HFF-Myc (cell line): ENCODE measurements at places on chromosomes 5 and 9.

DNA sequence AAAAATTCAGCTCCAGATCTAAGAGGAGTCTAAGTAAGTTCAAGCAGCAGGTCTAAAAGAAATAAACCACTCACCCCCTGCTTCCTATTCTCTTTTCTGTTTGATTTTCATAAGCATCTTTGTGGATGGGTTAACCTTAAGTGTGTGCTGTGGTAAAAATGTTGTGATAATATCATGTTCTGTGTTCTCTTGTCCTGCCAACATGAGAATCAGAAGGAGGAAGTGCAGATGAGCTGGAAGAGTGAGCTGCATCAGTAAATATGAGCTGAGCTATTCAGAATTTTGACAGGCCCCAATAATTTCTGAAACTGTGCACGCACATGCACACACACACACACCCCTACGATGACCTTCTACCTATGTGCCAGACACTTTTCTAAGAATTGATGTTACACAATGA is 186.5 kb upstream of the ANKRD55 start:
- DNase-seq: no peak

DNA sequence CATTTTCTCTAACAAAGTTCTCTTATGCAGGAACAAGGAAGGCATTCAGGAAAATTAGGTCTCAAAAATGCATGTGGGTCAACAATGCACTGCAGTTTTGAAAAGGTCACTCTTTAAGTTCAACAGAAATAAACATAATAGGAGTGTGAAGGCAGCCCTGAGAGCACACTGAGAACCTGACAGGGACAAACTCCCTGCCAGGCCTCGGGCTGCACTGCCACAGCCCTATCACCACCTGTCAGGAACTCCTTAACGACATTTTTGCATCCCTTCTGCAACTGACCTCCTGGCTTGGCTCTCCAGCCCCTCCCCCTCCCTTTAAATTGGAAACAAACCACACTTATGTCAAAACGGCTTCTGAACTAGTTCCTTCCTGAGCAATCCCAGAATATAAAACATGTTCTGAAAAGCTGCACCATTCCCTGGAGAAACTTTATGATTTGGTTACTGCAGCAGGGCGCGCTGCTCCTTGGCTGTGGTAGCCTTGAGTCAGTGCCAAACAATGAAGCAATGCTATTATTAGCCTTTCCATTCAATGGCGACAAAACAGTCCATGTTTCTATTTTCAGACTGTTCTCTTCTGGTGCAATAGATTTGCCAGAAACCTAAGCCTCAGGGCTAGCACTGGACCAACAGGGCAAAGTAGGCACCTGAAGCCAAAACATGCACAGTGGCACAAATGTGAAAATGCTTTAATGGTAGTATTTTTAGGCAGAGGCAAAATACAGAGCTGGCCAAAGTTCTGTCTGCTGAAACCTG is 160.1 kb upstream of the ZNF608 start:
- DNase-seq: peak; percentile 57

DNA sequence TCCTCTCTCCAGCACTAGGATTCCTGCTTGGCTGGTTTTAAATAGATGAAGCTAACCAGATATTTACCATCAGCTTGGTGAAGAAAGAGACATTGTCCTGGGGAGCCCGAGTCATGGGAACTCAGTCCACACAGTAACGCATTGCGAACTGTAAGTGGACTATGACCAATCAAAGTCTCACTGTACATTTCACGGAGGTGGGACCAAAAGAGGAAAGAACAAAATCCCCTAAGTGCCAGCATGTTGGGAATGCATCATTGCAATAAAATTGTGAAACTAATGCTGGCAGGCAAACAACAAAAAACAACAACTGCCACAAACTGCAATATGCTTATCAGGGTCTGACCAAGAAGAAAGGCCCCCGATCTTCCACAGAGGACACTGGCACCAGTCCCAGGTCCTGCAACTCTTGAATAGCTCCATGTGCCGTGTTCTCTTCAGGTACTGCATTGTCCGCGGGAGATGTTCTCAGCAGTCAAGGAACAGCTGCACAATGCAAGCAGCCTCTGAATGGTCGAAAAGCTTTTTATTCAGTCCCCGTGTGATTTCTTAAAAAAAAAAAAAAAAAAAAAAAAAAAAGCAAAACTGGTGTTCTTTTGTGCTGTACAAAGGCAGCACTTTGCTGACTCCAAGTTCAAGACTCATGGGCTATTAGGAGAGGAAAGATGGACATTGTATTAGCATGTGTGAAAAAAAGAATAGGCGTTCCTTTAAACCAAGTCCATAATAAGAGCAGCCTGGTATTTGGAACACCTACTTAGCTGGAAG is 38.1 kb downstream of the SEMA6A start:
- DNase-seq: no peak

- no peak for DNase-seq
These were observed 27.5 kb upstream of the EFNA5 start for GRCh38 chr5:107698286-107698685.

GRCh38 chr9:124657516-124657915 is 113.6 kb downstream of the NR6A1 start:
- no peak for DNase-seq

DNA sequence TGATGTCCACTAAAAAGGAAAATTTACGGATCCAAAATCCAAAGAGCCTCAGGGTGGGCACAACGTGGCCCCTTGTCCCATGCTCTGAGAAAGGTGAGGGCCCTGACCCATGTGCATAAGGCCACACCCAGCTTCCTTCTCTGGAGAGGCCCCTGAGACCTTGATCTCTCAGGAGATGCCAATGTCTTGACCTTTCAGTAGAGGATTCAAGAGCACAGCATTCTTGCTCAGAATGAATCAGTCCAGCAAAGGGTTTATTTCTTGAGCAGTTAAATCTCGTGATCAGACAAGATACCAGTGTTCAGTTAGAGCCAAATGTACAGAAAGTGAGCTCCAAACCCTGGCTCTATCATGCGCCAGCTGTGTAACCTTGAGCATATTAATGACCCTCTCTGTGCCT is 115.9 kb upstream of the DAPK1 start:
- DNase-seq: no peak

DNA sequence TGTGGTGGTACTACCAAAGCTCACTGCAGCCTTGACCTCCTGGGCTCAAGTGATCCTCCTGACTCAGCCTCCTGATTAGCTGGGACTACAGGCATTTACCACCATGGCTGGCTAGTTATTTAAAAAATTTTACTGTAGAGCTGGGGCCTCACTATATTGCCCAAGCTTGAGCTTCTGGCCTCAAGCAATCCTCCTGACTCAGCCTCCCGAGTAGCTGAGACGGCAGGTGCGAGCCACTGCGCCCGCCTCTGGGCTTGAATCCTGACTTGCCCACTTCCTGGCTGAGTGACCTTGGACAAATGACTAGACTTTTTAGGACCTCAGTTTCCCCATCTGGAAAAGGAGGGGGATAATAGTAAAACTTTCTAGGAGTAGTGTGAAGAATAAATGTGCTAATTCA is 32.1 kb downstream of the NCS1 start:
- DNase-seq: no peak

GRCh38 chr5:116514421-116514970 is 60.1 kb downstream of the SEMA6A start:
- no peak for DNase-seq

- no peak for DNase-seq
These were observed 5.9 kb upstream of the DENND4C start for GRCh38 chr9:19224563-19224962.

DNA sequence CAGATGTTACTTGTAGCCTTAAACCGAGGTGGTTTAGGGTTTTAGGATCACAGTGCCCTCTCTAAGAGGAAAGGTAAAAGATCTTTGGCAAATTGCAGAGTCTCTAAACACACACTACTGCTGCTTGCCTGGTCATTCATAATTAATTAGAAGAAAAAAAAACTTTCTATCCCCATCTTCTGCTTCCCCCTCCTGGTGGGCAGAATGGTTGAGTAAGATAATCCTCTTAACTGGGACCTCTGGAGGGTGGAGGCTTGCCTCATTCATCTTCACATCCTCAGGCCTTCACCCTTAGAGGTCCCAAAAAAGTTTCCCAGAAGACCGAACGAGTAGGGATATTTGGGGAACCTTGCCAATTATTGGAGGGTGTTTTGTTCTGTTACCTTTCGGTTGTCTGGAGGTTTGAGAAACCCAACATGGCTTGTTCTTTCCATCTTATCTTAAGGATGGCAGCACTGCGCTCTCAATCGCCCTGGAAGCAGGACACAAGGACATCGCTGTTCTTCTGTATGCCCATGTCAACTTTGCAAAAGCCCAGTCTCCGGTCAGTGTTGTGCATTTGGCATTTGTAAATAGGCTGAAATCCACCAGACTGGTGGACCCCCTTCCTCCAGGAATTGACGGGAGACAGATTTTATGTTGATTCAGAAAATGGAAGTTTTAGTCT is 97.3 kb upstream of the DMRT1 start:
- DNase-seq: no peak

DNA sequence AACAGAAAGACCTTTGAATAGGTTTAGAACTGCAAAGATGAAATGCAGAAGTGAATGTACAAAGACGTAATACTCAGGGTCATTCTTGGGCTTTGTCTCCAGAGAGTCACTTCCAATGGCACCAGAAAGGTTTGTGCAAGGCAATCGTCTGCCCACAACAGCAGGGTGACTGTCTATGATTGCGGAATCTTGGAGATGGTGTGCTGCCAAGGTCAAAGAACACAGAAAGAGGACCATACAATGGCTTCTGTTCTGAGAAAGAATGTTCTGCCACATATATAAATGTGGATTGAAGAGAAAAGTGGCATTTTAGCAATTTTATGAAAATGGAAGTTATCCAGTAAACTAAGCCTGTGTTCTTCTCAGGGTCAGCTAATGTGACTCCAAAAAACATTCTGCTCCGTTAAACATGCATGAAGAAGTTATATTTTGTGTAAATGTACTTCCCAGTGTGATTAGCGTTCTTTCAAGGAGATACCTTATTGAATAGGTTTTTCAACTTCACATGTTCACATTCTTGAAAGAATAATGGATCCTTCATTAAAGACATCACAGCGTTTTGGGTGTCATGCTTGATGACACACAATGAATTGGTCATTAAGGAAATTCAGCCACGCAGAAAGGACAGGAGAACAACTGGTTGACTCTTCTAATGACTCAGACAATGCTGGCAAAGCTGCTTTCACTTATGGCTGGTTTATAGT is 73.4 kb upstream of the CDH6 start:
- no peak for DNase-seq

DNA sequence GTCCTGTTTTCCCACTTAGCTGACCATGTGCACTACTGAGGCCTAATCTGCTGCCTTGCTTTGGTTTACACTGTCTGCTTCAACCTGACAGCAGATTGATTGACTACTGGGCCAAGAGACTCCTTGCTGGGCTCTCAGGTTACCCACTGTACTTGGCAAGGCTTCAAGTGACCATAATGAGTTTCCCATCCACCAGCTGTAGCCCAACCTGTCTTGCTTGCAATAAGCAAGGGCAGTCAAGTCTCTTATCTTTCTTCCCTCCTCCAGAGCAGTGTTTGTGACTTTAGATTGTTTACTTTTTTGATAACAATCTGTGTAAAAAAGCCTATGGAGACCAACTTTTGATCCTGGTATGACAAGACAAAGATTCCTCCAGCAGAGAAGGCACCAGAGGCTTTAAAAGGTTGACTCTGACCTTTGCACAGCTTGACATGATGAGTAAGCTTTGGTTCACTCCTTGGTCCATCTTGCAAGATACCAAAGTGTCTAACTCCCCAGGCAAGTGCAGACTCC is 912.3 kb upstream of the SEMA6A start:
- DNase-seq: no peak

DNA sequence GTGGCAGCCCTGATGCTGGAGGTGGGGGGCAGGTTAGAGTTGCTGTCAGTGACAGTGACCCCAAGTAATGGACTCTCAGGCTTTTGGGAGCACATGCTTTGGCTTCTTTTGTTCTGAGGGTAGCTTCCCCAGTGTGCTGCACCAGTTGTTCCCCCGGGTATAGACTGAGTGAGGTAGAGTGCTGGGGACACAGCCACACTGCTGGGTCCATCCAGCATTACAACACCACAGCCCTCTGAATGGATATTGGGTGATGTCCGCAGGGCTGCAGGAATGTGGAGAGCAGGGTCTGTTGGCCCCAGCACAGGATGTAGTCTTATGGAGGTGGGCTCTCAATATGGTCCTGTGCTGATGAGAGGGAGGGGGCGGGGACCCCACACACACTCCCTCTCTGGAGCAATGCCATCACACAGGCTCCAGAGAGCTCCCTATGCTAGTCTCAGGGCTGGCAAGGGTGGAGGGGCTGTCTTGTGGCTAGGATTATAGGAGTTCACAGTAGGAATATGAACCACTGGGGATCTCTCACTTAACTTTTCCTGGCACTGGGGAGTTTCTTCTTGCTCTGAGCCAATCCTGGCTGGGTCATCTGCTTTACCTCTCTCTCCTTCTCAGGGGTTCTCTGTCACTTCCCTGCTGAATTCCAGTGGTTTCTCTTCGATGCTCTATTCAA is 20.7 kb downstream of the OSMR start:
- no peak for DNase-seq

GRCh38 chr5:86439593-86440110 is 178.1 kb upstream of the COX7C start:
- DNase-seq: no peak

- DNase-seq: no peak
These were observed 299.4 kb upstream of the RASA1 start for GRCh38 chr5:86968301-86968753.

DNA sequence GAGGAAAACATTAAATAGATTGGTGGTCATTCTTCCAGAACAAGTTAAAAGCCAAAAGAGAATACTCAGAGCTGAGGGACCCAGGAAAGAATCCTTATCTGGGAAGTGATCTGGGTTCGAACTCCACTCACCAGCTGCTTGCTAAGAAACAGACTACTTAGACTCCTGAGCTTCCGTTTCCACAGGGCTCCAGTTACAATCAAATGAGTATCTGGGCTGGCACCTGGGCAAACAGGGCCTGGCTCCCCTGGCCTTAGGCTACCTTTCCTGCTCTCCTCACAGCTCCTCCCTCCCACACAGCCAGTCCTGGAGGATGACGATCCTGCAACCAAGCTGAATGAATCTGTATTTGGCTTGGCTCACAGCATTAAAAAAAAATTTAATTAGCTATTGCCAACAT is 2.5 kb downstream of the MAPK9 start:
- DNase-seq: no peak

GRCh38 chr5:122170620-122171019 is 41.3 kb downstream of the ZNF474 start:
- no peak for DNase-seq

GRCh38 chr9:99855467-99856176 is 33.9 kb downstream of the NR4A3 start:
- DNase-seq: no peak

DNA sequence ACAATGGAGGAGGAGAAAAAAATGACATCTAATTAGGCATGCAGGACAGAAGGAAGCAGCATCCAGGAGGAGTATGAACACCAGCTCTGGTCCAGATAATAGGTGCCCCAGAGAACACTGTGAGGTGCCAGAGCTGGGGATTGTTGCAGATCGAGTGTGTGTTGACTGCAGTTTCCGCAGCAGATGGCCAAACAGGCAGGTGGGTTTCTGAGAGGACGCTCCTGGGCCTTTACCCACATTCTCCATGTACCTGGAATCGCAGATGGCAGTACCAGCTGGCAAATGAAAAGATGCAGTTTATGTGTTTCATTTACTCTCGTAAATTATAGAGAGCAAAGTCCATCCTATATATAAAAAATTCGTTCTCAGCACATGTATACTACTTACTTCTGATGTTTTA is 182.2 kb upstream of the ISL1 start:
- DNase-seq: no peak
